ENCODE measurements at places on chromosomes 5 and 9.

DNA sequence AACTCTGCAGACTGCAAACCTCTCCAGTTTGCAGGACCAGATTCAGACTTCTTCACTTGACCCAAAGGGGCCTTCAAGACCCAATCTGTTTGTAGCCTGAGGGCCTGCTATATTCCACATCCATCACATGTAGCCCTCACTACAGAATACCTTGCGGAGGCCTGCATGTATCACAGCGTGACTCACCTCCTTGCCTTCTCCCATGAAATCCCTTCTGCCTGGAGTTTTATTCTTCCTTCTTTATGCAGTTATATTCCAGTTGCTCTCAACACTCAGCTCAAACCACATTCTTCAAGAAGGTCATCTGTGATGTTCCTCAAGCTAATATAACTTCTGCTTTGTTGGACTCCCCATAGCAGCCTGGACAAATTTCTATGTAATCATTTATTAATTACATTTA lies 198.5 kb upstream of the PTGER4 start:
- no peak for DNase-seq

- no peak for DNase-seq
These were observed 30.5 kb upstream of the TARS1 start for GRCh38 chr5:33410221-33410620.

- DNase-seq = no peak
These were observed 14.1 kb downstream of the SLC6A7 start for GRCh38 chr5:150203832-150204589.

DNA sequence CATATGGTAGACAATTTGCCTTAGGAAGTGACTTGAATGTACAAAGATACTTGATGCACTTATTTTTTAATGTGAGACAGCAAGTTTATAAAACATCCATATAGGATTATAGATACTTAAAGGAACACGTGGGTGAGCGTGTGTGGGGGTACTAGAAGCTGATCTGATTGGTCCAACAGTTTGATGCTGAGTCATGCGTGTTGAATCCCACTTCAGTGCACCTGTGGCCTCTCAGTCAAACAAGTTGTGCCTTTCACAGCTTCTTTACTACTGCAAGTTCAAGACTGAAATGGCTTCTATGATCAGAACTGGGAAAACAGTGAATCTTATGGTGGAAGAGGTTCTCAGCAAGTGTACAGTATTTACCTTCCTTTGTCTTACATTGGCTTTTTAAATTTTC lies 98.9 kb downstream of the MAP1B start:
- no peak for DNase-seq

DNA sequence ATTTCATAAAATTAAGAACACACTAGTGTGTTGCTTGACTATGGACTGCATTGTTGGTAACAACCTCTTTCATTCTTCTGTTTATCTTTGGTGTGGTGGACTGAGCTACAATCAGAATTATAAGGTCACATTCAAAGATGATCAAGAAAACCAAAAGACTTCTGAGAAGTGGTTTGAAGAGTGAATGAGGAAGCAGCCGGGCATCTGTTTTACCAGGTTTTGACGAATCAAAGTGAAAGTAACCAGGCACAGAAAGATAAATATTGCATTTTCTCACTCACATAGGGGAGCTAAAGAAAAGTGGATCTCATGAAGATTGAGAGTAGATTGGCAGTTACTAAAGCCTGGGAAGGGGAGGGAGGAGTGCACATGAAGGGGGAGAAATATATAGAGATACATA lies 589.1 kb downstream of the ZNF608 start:
- no peak for DNase-seq

DNA sequence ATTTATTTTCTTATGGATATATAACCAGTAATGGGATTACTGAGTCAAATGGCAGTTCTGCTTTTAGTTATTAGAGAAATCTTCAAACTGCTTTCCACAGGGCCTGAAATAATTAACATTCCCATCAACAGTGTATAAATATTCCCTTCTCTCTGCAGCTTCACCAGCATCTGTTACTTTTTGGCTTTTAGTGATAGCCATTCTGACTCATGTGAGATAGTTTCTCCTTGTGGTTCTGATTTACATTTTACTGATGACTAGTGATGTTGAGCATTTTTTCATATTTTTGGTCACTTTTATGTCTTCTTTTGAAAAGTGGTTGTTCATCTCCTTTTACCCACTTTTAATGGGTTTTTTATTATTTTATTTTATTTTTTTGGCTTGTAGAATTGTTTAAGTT lies 1290.3 kb upstream of the CDH9 start:
- peak; percentile 73 for DNase-seq

DNA sequence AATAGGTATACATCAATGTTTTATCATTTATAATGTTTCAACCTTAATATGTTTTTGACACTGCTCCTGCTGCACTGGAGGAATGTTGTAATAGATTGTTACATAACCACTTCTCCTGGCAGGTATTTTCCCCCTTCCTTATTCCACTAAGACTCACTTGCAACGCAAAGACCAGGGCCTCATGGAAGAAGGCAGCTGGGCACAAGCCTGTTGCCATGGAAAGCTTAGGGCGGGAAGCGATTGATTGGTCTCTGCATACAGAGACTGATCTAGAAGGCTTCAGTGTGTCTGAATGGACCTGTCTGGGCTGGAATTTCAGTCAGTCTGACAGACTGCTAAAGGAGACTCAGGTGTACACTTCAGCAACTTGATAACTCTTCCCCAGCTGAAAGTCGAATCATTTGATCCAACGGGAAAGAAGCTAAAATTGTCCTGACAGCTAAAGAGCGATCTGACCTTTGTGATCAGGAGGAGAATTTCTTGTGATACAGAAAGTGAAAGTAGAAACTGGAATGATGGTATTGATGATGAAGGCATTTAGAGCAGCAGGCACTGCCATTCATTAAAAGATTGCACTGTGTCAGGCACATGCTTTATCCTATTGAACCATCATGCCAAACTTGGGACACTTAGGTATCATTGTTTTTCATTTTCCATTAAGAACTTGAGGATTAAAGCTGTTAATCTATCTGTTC lies 65.1 kb downstream of the GRIA1 start:
- DNase-seq = no peak

GRCh38 chr9:33133186-33133585 lies 34.0 kb downstream of the B4GALT1 start:
- no peak for DNase-seq

DNA sequence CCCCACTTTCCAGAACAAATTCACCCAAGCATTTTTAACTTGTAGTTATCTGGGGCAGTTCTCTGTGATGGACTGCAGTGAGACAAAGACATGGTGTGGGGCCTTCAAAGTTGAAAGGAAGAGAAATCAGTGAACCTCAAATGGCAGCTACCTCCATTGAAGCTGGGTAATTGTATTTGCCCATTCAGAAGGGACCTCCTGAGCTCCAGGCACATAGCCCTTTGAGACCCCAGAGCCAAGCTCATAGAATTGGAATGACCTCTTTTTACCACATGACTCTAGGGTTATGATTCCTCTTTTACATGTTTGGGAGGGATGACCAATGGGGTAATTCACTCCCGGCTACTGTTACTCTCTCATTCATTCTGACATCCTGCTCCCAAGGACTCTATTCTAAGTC lies 368.4 kb upstream of the ITGA1 start:
- no peak for DNase-seq

DNA sequence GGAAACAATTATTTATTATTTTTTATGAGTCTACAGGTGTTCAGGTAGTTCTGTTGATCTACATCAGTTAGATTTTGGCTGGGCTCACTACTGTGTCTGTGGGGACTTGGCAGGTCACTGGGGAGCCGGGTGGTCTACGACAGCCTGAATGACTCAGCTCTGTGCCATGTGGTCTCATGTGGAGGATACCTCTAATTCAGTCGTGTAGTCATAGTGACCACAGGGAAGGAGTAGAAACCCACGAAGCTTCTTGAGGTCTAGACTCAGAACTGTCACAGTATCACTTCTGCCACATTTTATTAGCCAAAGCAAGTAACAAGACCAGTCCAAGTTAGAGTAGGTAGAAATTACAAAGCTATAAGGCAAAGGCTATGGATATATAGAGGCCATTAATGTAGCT lies 64.7 kb upstream of the GRAMD2B start:
- no peak for DNase-seq

DNA sequence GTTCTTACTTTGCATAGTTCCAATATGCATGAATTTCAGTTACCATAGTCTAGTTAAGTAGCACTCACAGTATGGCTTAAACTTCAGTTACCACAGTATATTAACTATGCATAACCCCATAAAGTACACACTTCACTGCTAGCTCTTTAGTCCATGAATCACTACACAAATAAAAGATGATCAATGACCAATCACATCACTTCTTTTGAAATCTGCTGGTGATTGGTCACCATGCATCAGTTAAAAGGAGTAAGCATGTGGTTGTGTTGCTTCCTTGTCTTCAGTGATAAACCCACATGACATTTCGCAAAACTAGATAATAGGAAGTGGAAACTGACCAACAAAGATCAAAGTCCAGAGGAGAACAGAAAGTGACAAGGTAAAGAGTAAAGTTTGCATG lies 79.0 kb downstream of the TAF11L14 start:
- DNase-seq = peak; percentile 49

- peak; percentile 22 for DNase-seq
These were observed 188.4 kb downstream of the SNCAIP start for GRCh38 chr5:122500245-122501088.

- no peak for DNase-seq
These were observed 127.9 kb downstream of the EFNA5 start for GRCh38 chr5:107542831-107543231.

GRCh38 chr5:173454736-173455598 lies 126.8 kb upstream of the STC2 start:
- peak; percentile 99 for DNase-seq

GRCh38 chr5:146009020-146009419 lies 72.6 kb downstream of the SH3RF2 start:
- no peak for DNase-seq

DNA sequence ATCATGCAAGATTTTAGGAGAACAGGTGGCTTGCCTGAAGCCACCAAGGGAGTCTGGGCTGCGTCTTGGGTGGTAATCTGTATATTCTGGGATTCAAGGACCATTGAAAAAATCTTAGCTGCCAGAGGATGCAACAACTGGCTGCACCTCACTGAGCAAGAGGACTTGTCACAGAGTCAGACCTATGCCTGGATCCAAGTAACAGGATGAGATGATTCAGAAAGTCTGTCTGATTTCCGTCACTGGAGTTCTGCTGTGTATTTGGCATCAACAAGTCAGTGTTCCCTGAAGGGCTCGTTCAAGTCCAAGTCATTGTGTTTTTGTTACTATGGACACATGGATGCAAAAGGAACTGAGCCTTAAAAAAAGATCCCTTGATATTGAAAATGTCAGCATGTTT lies 37.8 kb upstream of the CARTPT start:
- no peak for DNase-seq

GRCh38 chr5:147169901-147170300 lies 64.9 kb upstream of the STK32A start:
- no peak for DNase-seq

DNA sequence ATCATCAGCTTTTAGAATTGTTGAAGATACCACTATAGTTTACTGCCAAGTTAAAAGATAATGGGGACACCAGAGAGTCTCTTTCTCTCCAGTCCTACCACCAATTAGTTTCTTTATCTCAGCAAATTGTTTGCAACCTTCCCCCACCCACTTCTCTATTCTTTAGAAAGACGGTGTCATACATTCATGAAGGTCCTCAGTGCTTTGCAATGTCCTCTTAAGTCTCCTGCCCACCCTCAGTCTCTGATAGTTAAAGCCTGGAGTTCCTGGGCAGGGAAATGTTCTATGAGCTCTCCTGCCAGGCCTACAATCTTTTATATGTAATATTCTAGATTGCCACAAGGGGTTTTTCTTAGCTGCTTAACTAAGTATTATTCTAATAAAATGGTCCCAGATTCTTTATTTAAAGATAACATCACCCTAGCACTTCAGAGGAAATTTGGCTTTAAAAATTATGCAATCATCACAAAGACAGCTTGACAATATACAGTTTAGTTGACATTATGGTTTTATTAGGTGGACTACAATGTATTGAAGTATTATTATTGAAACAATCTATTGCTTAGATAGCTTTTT lies 509.2 kb downstream of the CSNK1G3 start:
- DNase-seq = no peak

DNA sequence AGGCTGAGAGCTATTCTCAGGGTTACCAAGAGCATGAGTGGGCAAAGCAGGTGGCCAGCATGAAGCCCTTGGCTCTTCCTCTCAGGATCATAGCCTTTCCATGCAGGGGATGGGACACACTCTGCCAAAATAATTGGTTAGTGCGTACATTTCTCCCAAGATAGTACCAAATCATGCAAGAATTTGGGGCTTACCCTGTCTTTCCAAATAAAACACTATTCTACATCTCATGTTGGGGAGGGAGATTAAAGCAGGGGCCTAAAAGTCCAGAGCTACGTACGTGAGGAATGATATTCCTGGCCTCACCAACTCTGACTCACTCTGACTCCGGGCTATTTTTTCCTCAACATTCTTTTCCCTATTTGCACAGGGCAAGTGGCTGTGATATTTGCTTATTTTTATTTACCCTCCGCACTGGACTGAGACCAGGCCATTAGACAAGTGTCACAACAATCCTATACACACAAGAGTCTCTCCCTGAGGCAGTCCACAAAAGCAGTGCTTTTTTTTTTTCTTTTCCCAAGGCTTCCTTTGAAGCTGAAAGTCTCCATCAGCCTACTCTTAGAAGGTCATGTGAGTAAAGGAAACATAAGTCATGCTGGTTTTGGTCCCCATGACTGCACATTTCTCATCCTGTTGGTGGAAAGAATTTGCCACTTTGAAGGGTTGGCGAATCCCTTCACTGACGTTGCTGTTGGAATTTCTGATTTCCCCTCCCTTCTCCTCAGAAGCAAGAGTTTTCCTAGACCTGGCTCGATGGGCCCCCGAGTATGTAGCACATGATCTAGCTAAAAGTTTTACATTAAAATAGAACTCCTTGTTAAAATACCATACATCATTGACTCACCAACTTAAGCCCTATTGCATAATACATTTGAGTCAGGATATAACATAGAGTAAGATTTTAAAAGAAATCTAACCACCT lies 40.0 kb downstream of the TMEM252 start:
- peak; percentile 62 for DNase-seq

DNA sequence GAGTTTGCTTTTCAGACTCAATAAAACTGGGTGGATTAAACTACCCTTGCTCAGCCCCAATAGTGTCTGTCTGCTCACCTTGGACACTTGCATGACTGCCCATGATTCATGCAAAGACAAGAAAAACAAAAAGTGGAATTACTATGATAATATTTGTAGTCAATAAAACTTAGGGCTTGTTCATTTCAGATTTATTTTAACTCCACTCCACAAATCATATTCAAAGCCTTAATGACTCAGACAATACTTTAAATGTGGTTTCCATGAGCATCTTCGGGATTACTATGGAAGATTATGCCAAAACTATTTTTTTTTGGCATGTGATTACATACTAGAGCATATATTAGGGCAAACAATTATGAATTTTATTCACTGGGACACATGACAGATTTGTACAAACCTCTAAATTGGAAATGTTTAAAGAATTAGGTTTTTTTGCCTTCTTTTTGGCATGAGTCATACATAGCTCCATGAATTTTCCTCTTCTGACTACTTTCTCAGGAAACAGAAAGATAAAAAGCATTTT lies 468.9 kb downstream of the ACTL7B start:
- peak; percentile 66 for DNase-seq

Measured in HS-5 (cell line).